ENCODE measurements at places on chromosomes 5 and 9. TPM values are rescaled to one million over a fixed set of nuclear protein-coding genes. Genes with fewer than 3 reads are reported as not detected.

GRCh38 chr9:114373960-114374730 is 13.6 kb downstream of the AKNA start:
- no peak for DNase-seq

SCGB3A2 gene
- not detected for total RNA-seq

GRCh38 chr5:144487207-144487606 is 316.5 kb downstream of the KCTD16 start:
- DNase-seq: no peak

- DNase-seq: no peak
Measured at GRCh38 chr5:19531374-19531952, 456.5 kb downstream of the CDH18 start.

GRCh38 chr5:131745703-131746102 is 51.1 kb downstream of the FNIP1 start:
- DNase-seq: no peak

RNF224 gene
- not detected for total RNA-seq

GRCh38 chr5:107954254-107954653 is 283.5 kb upstream of the EFNA5 start:
- no peak for DNase-seq

DNA sequence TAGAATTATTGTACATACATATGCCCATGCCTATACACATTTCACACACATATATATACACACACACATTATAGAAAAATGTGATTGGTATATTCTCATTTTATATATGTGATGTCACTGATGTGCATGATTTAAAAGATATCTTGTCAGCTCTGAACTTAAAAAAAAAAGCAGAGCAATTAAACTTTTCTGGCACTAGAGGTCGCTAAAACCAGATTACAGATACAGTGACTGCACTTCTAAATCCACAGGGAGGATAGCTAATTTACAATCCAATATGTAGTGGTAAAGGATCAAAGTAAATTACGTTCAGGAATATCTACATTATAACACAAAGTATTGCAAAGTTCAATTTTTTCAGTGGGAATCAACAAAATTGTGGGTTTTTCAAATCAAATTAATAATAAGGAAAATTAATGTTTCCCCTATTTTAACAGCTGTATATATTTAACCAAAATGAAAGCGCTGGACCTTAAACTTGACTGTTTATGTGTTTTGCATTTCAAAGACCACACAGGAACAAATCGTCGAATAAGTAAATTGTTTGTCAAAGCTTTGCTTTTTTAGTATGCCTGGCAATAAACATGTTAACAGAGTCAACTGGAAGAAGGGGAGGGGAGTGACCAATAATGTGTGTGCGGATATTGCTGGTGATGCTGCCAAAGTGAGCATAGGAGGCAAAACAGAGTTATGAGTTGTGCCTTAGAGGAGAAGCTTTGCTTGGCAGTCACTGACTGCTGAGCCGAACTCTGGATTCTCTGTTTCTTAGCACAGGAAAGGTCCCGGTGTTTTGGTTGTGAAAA is 1201.4 kb upstream of the C9orf72 start:
- no peak for DNase-seq
